ENCODE measurements at places on chromosomes 2 and 18.

- DNase-seq, result no peak
These were observed 10.2 kb downstream of the IAH1 start for GRCh38 chr2:9484533-9484932.

GRCh38 chr2:98712145-98712544, 18.8 kb downstream of the MGAT4A start:
- DNase-seq, result no peak

GRCh38 chr2:85838181-85838580, 50.6 kb downstream of the ST3GAL5 start:
- no peak for DNase-seq

DNA sequence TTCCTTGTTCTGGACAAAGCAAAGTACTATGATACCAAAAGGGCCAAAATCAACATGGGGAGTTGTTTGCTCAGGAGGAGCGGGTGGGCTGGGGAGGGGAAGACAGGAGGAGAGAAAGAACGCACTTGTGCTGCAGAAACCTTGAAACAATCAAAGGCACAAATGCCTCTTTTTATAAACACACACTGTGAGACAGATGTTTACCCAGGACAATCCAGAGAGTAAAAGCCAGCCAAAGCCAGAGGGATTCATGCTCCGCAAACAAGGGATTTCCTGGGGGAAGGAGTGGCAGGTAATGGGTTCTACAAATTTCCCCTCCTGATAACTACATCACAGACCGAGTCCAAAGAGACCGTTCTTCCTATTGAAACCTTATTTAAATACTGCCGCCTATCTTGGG, 323.5 kb upstream of the SKOR2 start:
- DNase-seq, result no peak

DNA sequence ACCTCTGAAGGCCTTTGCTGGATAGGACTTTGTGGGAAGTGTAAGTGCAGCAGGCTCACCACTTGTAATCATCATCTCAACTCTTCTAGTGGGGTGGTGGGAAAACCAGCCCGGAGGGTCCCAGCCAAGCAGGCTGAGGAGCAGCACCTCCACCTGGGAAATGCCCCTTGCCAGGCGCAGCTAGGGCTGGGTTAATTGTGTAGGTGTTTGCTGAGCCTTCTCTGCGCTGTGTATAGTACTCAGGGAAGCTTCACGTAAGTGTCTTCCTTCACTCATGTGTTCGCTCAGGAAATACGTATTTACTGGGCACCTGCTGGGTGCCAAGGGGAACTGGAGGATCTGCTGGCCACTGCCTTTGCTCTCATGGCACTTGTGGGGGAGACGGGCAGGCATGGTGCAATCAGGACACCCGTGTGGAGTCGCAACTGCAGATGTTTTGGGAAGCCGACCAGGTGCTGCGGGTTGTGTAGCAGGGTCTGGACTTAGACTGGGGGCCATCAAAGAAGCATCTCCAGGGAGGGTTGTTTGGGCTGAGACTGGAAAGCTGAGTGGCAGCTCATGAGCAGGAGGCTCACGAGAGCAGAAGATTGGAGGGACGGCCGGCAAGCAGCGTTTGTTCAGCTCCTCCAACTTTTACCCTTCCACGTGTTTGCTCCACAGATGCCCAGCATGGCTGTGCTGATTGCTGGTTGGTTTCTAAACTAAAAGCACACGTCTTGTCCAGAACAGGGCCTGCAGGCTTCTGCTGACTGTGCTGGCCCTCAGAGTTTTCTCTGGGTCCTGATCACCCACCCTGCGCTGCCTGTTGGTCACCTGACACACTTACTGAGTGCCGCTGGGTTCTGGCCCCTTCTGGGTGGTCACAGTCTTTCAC, 164.6 kb downstream of the LDLRAD4 start:
- no peak for DNase-seq

- DNase-seq, result no peak
These were observed 1044.3 kb upstream of the KLHL29 start for GRCh38 chr2:22340716-22341115.

DNA sequence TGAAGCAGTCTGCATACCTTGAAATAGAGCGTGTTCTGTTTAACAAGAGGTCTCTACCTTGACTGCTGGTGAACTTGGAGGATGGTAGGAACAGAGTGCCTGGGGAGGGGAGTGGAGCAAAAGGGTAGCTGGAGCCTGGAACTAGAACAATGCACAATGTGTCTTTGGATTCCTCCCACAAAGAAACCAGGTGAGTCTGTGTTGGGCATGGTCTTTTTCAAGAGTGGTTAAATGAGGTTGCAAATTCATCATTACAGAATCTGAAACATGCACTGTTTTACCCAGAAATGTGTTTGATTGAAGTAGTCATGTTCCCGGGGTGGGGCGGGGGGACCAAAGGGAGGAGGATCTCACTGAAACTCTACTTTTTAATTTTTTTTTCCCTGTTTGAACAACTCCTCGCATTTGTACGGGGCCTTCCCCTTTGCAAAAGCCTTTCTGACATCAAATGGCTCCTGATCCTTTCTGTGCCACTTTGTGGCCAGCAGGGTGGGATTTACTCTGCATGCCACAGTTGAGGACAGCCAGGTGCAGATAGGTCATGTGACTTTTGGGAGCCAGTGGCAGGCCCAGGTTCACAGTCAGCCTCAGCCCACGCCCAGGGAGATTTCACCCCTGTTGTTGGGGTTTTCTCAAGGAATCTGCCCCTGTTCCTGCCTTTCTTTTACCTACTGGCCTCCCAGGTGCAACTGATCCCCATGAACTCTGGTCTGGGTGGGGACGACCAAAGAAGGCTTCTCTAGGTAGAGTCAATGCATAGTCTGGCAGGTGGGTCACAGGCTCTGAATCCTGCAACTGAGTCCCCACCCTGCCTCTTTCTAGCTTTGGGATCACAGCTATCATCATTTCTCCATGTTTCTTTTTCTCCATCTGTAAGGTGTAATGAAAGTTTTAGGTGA, 28.2 kb downstream of the MYCN start:
- peak; percentile 75 for DNase-seq

- DNase-seq, result no peak
These were observed 69.0 kb upstream of the DSG1 start for GRCh38 chr18:31248783-31249521.

GRCh38 chr2:129191530-129191929, 787.9 kb upstream of the RAB6C start:
- DNase-seq, result peak; percentile 84

GRCh38 chr18:75346671-75347070, 80.8 kb downstream of the SMIM21 start:
- no peak for DNase-seq

DNA sequence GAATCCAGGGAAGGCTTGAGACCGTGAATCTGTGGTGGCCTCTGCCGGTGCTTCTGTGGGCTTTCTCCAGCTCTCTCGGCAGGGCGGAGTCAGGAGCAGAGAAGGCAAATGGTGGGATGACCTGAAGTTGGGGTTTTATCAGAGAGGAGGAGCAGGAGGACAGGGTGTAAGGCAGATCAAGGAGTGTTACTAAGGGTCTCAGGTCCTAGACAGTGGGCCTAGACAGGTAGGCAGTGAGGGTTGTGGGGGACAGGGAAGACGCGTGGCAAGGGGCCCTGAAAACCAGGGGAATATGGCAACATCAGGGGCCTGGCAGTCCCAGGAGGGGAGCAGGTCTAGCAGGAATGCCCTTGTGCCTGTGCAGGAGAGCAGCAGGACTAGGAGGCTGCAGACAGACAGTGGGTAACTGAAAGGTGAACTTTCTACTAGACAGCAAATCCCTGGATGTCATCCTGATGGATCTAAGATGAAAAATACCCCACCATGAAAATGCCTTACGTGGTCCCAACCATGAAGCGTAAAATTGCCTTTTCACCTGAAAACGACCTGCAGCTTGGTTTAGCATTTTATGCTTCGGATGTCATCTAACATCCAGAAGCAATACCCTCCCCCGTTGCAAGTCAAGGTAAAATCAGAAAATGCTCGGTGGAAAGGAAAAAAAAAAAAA, 42.1 kb downstream of the SRSF7 start:
- DNase-seq, result no peak

- DNase-seq, result no peak
These were observed 81.1 kb downstream of the ASB1 start for GRCh38 chr2:238507836-238508235.

DNA sequence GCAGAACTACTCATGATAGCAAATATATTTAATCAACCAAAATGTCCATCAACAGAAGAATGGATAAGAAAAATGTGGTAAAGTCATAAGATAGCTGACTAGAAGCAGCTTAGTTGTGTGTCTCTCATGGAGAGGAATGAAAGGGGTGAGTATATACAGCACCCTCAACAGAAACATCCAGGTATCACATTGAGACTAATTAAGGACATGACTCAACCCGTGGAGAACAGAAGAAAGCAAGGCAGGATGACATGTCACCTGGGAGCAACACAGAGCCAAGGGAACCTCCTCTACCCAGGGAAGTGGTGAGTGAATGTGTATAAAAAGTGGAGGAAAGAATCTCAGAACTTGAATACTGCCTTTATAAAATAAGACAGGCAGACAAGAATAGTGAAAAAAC, 1695.0 kb upstream of the CELF4 start:
- DNase-seq, result no peak

- no peak for DNase-seq
These were observed 89.7 kb upstream of the CNTNAP5 start for GRCh38 chr2:123935405-123935804.

DNA sequence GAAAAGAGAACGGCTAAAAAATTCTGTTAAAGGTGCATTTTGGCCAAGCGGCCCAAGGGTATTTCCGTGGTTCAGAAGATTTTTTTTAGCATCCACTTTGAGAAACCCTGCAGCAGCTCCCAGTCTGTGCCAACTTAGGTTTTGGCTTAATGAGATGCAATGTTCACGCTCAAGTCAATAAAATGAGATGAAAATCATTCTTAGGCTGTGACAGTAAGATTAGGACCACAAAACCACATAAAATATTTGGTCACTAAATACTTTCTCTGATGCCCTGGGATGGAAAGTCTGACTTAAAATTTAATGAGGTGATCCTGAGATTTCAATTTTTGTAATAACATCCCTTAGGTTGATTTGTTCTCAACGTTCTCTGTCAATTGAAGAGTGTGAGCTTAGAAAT, 74.2 kb upstream of the FHL2 start:
- no peak for DNase-seq

- DNase-seq, result no peak
These were observed 13.3 kb upstream of the ZEB2 start for GRCh38 chr2:144533221-144533620.

DNA sequence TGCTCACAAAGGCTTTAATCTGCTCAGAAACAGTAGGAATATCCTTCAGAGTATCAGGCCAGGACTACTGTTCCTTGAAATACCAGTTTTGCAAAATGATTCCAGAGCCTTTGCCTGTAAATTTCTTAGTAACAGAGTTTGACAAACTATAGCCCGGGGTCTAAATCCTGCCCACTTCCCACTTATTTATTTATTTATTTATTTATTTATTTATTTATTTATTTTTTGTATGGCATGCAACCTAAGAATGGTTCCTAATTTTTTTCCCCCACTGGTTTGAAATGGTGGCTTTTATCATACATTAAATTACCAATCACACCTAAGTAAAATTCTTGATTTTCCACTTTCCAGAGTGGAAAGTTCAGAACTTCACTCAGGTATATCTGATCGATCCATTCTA, 45.6 kb downstream of the KCNG3 start:
- no peak for DNase-seq

DNA sequence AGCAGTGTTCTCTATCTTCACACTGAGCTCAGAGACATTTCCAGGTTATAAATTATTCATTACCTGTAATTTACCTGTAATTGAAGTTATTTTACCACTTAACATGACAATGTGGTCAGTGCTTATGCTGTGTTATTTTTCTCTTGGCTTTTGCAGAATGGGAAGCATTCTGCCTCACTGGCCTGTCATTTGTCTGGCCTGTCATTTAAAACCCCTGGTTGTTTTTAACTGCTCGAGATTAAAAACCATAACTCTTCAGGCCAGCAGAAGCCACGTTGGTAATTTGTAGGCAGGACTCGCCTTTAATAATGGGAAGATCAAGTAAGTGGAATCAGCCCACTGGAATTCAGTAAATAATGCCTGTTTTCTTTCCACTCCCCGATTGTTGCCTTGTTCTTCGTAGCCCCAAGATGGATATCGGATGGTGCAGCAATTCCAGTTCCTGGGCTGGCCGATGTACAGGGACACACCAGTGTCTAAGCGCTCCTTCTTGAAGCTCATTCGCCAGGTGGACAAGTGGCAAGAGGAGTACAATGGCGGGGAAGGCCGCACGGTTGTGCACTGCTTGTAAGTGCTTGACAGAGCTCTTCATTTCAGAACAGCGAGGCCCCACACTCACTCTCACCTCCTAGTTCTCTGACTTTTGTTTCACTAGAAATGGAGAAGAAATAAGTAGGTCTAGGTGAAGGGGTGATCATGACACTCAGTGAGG, 222.4 kb upstream of the RAB12 start:
- DNase-seq, result no peak

DNA sequence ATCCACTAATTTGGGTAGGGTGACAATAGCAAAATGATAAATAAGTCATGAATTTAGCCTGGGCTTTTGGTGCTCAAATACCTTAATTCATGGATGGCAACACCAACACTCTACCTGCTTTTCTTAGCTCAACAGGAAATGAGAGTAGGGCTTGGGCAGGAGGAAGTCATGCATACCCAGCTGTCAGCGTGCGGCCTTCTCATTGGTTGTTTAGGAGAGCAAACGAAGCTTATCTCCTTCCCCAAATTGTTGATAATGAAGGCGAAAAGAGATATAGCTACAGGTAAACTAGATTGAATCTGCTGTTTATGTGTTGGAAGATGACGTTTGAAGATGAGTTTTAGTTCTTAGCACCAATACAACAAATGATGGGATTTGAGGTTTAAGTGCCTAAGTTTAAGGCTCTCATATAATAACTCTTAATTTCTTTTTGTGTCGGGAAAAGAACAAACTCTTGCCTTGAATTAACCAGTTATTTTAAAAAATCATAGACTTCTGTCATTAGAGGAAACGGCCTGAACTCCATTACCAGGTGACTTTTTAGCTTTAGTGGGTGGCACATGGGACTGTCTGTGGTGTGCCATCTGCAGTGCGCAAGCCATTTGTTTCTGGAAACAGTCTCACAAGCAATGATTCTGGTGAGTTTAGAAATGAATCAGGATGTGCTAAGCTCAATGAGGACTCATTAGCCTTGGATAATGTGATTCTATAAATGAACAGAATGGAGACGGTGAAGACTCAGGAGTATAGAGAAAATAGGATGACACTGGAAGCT, 19.8 kb downstream of the MAP4K4 start:
- no peak for DNase-seq

- no peak for DNase-seq
These were observed 81.9 kb upstream of the SERPINE2 start for GRCh38 chr2:224120986-224121385.

DNA sequence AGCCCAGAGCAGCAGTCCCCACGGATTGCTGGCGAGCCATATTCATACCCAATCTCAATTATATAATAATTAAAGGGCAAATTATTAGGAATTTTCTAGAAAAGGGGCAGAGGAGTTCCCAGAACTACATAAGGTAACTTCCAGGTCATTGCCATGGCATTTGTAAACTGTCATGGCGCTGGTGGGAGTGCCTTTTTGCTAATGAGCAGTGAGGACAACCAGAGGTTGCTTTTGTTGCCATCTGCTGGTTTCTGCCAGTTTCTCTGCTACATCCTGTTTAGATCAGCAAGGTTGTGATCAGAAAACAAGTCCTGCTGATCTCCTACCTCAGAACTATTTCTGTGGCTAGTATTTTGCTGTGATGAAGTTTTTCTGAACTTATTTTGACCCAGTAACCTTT, 159.8 kb upstream of the PIEZO2 start:
- DNase-seq, result no peak

GRCh38 chr2:33670392-33670937, 71.4 kb upstream of the FAM98A start:
- DNase-seq, result peak; percentile 60

GRCh38 chr2:44077942-44078511, 82.2 kb upstream of the LRPPRC start:
- DNase-seq, result no peak

- DNase-seq, result peak; percentile 54
These were observed 386.5 kb downstream of the DLGAP1 start for GRCh38 chr18:4068552-4069158.

Data from SW480 (cell line).